ENCODE measurements at places on chromosomes 16 and 17.
A peak's percentile ranks its signal among the peaks of the same experiment; 100 is the strongest.

GRCh38 chr16:86961171-86961601 is 356.0 kb downstream of the C16orf95 start:
- no peak for DNase-seq

- DNase-seq: no peak
These were observed 82.1 kb upstream of the GNAO1 start for GRCh38 chr16:56109205-56109604.

GRCh38 chr17:70855401-70856054 is 686.2 kb downstream of the KCNJ2 start:
- DNase-seq: no peak

GRCh38 chr17:78211032-78211431 is 3.0 kb upstream of the BIRC5 start:
- DNase-seq: no peak

DNA sequence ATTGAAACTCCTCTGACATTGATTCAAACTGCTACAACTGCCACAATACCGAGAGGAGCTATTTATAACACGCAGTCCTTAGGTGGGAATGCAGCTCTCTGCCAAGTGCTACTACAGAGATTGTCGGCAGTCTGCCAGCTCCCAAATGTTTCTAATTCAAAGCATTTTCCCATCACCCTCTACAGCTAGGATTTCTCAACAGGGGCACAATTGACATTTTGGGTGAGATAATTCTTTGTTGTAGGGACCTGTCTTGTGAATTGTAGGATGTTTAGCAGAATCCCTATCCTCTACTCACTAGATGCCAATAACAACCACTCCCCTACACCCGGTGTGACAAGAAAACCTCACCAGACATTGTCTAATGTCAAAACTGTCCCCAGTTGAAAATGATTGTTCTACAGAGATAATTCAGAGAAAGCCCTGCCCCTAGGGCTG is 7.8 kb upstream of the N4BP1 start:
- DNase-seq: no peak

DNA sequence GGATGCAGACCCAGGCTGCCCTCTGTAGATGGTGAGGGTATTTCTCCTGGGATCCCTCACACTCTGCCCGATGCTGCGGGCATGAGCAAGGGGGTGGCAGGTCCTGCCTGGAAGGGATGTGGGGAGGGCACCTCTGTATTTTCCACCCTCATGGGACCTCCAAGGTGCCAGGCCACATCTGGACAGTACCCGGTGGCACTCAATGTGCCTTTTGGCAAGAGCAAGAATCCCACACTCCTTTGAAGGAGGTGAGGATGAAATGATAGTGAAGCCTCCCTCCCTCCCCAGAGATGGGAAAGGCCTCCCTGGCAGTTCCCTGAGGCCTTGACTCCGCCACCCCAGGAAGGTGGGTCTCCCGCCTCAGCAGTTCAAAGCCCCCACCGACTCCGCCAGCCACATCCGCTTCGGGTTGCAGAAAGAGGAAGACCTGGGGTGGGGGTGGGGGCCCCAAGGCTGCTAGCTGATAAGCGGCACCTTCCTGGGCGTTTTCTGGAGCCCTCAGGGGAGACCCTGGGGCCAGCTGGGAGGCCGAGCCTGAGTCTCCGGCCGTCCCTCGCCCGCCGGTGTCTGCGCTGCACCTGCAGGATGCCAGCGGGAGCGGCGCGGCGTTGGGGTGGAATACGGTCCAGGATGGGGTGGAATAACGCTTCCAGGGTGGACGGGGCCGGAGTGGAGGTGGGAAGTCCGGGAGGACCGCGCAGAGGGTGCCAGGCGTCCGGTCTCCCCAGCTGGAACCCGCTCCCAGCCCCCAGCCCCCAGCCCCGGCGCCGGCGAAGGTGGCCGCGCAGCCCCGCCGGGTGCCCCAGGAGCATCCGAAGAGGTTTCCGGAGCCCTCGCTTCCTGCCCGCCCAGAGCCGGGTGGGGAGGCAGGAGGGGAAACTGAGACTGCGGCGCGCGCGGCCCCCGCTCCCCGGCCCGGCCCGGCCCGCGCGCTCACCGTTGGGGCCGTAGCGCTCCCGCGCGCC is 718 bp downstream of the ATP2A3 start:
- DNase-seq: peak; percentile 70

GRCh38 chr16:54479546-54479945 is 193.0 kb upstream of the IRX3 start:
- no peak for DNase-seq

- peak; percentile 71 for DNase-seq
These were observed 62.4 kb downstream of the BAIAP2 start for GRCh38 chr17:81097134-81097942.

GRCh38 chr17:7318121-7318860 is 3.1 kb upstream of the GPS2 start:
- DNase-seq: no peak

DNA sequence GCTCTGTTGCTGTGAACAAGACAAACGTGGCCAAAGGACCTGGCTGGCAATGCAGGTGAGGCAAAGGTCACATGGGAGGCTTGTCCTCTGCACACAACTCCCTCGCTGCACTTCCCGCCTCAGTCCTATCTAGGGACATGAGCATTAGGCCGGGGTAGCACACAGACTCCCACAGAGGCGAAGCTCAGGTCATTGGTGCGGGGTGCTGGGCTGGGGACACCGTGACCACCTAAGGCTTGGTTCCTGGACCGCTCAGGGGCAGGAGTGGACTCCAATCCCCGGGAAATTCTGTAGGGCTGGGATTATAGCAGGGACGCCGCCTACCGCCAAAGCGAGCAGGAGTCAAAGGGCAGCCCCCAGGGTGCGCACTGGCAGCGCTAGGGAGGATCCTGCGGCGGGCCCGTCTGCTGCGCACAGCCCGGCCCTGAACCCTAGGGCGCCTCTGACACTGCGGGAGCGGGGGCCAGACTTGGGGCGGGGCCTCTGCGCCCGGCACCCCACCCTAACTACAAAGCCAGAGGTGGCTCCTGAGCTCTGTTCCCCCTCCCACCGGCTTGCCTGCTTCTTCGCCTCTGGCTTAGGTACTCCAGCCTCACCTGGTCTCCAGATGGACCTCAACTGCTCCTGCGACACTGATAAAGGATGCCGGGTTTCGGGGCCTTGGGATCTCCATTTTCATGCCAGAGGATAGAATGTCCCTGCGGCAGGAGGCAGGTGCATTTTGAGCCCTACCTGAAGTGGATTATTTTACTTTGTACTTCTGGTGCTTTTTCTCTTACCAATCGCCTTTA is 3.9 kb upstream of the MT1B start:
- no peak for DNase-seq

DNA sequence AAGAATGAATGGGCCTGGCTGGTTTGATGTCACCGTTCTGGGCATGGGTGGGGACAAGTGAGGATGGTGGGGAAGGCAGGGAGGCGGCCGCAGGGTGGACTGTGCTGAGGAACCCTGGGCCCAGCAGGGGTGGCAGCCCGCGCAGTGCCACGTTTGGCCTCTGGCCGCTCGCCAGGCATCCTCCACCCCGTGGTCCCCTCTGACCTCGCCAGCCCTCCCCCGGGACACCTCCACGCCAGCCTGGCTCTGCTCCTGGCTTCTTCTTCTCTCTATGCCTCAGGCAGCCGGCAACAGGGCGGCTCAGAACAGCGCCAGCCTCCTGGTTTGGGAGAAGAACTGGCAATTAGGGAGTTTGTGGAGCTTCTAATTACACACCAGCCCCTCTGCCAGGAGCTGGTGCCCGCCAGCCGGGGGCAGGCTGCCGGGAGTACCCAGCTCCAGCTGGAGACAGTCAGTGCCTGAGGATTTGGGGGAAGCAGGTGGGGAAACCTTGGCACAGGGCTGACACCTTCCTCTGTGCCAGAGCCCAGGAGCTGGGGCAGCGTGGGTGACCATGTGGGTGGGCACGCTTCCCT is 6.5 kb upstream of the SERPINF1 start:
- DNase-seq: no peak

DNA sequence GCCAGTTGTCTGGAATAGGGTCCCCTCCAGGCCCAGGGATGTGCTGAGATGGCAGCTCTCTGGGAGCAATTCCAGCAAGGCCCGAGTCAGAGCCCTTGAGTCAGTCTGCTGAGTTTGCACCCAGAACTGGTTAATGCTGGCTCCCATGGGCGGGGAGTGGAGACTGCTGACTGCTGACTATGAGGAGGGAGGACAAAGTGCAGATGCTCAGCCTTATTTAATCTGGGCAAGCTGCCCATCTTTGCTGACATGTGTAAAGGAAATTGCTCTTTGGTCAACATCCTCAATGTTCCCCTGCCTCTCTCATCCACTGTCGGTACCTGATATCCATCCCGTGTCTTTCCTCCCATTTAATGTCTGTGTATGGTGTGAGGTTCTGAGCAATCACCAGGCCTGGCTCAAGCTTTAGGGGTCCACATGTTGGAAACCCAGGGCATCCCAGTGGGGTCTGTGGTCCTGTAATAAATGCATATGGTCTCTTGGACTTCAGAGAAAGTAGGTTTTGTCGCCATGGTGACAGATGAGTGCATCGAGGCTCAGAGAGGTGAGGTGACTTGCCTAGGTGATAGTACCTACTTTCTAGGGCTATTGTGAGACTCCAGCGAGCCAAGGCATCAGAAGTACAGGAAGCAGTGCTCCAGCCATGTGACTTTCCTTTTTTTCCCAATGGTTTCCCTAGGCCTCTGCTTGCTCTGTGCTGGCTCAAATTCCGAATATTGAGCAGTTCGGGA is 20.0 kb upstream of the RNF135 start:
- no peak for DNase-seq

GRCh38 chr16:27402964-27403600 is 1.1 kb downstream of the IL21R start:
- DNase-seq: peak; percentile 59

- DNase-seq: no peak
These were observed 101.9 kb upstream of the HSBP1 start for GRCh38 chr16:83705856-83706255.

GRCh38 chr16:11071829-11072228 is 127.5 kb downstream of the CLEC16A start:
- no peak for DNase-seq

DNA sequence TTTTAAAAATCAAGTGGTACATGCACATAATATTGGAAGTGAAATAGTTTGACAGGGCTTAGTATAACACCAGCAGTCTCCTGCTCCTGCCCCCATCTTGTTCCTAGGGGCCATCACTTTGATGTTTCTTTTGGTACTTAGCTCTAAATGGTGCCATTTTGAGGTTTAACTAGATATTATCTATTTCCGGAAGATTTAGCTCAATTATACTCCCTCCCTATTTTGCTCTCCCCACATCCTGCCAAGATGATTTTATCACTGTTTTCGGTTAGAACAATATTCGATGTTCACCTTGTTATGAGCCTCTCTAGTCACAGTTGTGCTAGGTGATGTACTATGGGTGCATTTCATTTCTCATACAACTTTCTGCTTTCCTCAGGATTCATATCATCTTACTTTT is 20.0 kb upstream of the SLC35G3 start:
- no peak for DNase-seq

- DNase-seq: no peak
These were observed 5.8 kb upstream of the DHRS13 start for GRCh38 chr17:28908640-28909167.

- DNase-seq: peak; percentile 83
These were observed 44.0 kb downstream of the PRAC1 start for GRCh38 chr17:48678141-48678971.

DNA sequence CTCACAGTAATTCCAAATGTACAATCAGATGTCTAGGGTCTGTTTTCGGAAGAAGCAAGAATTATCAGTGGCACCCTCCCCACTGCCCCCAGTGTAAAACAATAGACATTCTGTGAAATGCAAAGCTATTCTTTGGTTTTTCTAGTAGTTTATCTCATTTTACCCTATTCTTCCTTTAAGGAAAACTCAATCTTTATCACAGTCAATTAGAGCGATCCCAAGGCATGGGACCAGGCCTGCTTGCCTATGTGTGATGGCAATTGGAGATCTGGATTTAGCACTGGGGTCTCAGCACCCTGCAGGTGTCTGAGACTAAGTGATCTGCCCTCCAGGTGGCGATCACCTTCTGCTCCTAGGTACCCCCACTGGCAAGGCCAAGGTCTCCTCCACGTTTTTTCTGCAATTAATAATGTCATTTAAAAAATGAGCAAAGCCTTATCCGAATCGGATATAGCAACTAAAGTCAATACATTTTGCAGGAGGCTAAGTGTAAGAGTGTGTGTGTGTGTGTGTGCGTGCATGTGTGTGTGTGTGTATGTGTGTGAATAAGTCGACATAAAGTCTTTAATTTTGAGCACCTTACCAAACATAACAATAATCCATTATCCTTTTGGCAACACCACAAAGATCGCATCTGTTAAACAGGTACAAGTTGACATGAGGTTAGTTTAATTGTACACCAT is 59.7 kb downstream of the HLF start:
- no peak for DNase-seq

- DNase-seq: no peak
These were observed 36.2 kb downstream of the DGKE start for GRCh38 chr17:56870081-56870651.

DNA sequence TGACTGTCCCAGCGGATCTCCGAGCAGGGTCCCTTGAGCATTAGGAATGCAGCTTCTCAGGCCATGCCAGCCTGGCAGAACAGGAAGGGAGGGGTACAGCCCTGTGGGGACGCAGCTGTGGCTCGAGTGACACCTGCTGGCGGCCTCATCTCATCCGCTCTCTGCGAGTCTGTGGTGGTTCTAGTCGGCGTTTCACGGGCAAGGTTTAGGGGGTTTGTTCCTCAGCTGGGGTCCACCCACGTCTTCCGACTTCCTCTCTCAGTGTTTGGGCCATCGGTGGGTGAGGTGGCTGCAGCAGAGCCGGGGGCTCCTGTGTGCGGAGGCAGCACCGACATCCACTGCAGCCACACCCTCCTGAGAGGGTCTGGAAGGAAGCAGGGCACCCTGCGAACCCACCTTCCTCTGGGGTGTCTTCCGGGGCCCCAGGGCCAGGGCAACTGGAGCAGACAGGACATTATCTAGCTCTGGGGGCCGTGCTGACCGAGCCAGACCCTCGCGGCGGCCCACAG is 33.3 kb downstream of the JPH3 start:
- peak; percentile 79 for DNase-seq

GRCh38 chr17:29019475-29020181 is 13.8 kb upstream of the SEZ6 start:
- peak; percentile 16 for DNase-seq

GRCh38 chr17:48589060-48589830 is 796 bp downstream of the HOXB3 start:
- DNase-seq: no peak

DNA sequence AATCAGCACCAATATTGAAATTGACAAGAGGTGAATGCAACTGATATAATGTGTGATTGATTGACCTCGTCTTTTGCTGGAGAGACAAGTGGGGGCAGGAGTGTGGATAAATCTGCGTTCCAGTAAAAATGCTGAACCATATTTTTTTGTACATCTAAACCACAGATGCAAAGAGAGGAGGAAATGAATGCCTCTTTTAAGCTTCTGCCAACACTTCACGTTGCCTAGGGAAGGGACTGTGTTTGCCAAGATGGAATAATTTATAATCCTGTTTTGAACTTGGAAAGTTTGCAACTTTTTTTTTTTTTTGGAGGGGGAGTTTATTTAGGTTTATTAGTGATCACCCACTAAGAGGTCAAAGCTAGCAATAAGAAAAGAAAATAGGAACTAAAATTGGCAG is 288.2 kb upstream of the EEF2KMT start:
- no peak for DNase-seq

Measured in stimulated activated naive CD8-positive, alpha-beta T cell treated with anti-CD3 and anti-CD28 coated beads, Interleukin-15, Interleukin-2, amounts not matched to agents 100 U/mL and 50 U/mL, for 24 hours (primary cell).